ENCODE measurements at places on chromosomes 2 and 18.

GRCh38 chr2:30213326-30213725, 18.0 kb upstream of the LBH start:
- no peak overlapping the region for H3K4me3 ChIP-seq
- DNase-seq = no peak
- H3K36me3 ChIP-seq = no peaks in the 10 kb centered on the region
- no peak overlapping the region for H3K27ac ChIP-seq

GRCh38 chr2:40773291-40773690, 321.4 kb upstream of the SLC8A1 start:
- DNase-seq = peak; percentile 63
- peak overlapping the region; percentile 7 for H3K27ac ChIP-seq
- H3K4me1 ChIP-seq = peaks cover 13% of the 10 kb centered on the region
- H3K27me3 ChIP-seq = no peaks in the 10 kb centered on the region

DNA sequence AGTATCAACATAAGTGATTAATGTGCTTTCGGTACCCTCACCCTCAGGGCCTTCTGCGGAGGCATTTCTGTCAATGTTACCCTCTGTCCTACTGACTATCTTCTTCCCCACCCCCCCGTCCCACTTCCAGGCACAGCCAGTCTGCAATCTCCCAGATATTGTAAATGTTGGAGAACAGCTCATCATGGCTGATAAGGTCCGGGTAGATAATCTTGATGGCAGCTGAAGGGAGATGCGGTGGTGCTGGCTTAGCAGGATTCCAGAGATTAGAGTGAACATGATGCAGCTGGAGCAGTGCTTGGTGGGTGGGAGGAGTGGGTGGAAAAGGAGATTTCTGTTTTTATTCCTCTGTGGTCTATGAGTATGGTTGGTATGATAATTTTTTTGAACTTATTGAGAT, 15.5 kb downstream of the GTF2A1L start:
- H3K4me1 ChIP-seq = no peaks in the 10 kb centered on the region
- H3K4me3 ChIP-seq = no peak overlapping the region
- H3K27ac ChIP-seq = no peak overlapping the region
- H3K36me3 ChIP-seq = no peaks in the 10 kb centered on the region

DNA sequence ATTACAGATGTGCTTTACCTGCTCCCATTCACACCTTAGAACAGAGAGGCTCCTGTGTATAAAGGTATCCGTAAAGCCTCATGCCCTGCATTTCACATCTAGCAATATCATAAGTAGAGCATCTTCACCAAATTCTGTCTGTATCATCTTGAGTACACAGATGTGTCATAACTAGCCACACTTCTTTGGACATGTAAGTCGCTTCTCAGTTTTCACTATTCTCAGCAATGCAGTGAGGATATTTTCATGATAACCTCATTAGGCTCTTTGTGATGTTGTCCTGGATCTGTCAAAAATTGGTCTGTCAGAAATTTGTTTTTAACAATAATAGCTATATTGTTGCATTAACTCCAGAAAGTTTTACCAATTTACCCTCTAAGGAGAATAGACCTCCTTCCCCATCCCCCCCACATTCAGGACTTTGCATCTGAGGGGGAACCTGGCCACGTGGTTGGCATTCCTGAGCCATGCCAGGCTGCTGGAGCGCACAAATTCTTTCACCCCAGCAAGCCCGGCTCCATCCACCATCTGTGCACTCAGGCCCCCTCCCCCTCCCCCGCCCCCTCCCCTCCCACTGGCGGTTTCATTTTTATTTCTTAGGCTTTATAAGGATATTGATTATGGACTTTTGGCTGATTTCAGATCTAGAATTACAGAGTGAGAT, 34.1 kb downstream of the AGAP1 start:
- peak; percentile 69 for DNase-seq
- no peak overlapping the region for H3K27ac ChIP-seq
- no peaks in the 10 kb centered on the region for H3K36me3 ChIP-seq
- no peak overlapping the region for H3K4me3 ChIP-seq
- H3K4me1 ChIP-seq = peaks cover 8% of the 10 kb centered on the region

DNA sequence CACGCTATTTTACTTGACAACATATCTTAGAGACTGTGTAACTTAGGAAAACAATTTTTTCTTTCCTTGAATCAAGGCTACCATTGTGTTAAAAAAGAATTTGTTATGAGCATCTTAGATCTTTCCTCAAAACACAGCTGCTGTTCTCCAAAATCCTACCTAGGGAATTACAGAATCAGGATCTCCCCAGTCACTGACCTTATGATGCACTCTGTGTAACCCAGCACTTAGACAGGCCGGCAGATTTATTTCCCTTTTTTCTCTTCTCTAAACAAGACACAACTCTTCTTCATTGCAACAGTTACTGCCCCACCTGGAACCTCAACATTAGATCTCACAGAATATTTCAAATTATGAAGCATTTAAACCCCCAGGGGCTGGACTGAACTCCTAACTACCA, 13.5 kb upstream of the C2orf15 start:
- H3K27ac ChIP-seq = no peak overlapping the region
- no peaks in the 10 kb centered on the region for H3K4me1 ChIP-seq
- DNase-seq = no peak
- H3K36me3 ChIP-seq = no peaks in the 10 kb centered on the region

GRCh38 chr18:8041526-8042111, 474.5 kb downstream of the PTPRM start:
- no peak for DNase-seq
- H3K27me3 ChIP-seq = no peaks in the 10 kb centered on the region
- H3K36me3 ChIP-seq = no peaks in the 10 kb centered on the region
- H3K27ac ChIP-seq = no peak overlapping the region
- no peaks in the 10 kb centered on the region for H3K4me1 ChIP-seq

DNA sequence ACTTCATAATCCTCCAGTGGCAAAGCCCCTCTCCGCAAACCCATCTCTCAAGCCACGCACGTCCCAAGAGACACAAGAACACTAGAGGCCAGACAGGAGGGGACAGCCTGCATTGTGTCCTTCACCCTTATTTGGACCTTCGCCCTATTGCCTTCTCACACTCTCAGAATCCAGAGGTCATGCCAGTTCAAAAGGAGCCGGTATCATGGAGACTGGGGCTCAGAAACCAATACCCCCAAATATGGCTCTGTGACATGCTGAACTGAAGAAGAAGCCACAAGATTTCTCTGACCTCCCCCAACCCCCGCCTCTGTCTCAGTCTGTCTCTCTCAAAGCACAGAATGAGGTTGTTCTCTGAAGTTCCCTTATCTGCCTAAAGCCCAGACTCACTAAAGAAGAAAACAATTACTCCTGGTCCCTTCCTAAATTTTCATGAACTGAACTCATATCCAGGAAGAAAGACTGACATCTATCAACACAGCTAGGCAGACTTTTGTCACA, 19.2 kb upstream of the SPATA3 start:
- peaks cover 6% of the 10 kb centered on the region for H3K4me1 ChIP-seq
- H3K27me3 ChIP-seq = no peaks in the 10 kb centered on the region
- no peak overlapping the region for H3K27ac ChIP-seq

DNA sequence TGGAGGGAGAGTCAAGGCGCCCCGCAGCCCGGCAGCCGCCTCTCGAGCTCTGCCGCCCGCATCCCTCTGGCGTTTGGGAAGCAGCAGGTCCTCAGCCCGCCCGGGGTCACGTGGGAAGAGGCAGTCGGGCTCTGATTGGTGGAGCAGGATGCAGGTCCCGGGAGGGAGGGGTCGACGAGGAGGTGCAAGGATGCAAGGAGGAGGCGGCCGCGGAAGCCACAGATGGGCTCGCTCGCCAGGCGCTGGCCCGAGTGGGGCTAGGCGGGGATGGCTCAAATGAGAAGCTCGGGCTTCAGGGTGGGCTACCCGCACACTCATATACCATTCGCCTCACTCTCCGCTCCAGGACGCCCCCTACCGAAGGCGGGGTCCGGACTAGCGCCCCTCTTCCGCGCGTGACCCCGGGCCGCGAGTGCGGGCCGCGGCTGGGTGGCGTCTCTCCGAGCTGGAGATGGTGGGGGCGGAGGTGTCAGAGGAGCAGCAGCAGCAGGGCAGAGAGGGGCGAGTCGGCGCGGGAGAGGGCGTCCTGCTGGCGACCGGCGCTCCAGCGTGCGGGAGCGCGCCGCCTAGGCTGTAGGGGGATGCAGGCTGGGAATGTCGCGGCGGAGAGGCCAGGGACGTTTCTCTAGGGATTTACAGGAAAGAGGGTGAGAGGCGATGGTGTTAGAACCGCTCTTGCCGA, at the start of gene TMEFF2:
Gene TMEFF2 (minus strand): TSS at position 68 of the 682 bp plus-strand sequence. CDS start 409 bp downstream, outside the sequence.
- peaks cover 81% of the 10 kb centered on the region for H3K27me3 ChIP-seq
- no peaks in the 10 kb centered on the region for H3K36me3 ChIP-seq
- peak; percentile 96 for DNase-seq
- H3K4me1 ChIP-seq = peaks cover 14% of the 10 kb centered on the region
- no peak within 1 kb of the TSS for H3K27ac ChIP-seq
- peak within 1 kb of the TSS; percentile 65 for H3K4me3 ChIP-seq

GRCh38 chr18:63619661-63620060, 24.4 kb downstream of the SERPINB4 start:
- H3K4me1 ChIP-seq = no peaks in the 10 kb centered on the region
- no peak for DNase-seq
- H3K4me3 ChIP-seq = no peak overlapping the region
- H3K36me3 ChIP-seq = no peaks in the 10 kb centered on the region
